ENCODE measurements at places on chromosomes 16 and 17.

DNA sequence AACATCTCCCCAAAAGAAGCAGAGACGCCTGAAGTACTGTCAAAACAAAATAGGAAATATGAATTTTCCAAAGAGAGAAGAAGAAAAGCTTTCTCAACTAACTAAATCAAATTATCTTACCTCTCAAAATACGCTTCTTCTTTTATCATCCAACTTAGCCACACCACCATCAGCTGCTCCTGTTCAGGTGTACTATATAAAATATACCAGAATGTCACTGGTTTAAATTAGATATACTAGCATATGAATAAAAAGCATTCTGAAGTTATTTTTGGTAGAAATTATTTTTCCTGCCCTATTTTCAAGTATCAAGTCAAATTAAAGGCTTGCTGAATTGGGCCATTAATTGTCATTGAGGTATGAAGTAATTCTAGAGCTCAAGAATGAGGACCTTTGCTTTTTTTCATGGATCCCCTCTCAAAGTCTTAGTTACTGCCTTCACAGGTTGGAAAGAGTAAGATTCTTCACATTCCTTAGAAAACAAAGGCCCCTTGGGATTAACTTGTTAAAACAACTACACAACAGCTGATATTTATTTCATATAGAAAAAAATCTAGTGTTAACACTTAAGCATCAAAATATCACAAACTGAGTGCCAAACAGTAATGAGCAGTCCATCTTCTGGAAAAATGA is 30.1 kb downstream of the INTS2 start:
- DNase-seq = no peak

DNA sequence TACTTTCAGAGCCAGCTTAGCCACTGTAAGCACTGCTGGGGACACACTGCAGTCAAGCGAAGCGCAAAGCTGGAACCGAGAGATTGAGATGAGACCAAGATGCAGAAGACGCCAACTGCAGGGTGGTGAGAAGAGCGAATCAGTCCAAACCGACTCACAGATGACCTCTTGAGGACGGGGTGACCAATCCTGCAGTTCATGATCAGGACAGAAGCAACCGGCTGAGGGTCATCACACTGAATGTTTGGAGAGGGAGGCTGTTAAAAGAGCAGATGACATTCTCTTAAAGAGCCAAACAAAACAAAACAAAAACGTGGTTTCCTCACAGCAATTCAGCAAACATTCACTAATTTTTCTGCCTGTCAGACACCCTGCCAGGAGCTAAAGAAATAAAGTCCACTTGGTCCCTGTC is 8.5 kb downstream of the HASPIN start:
- no peak for DNase-seq

GRCh38 chr17:67557921-67558320 is 159.8 kb upstream of the NOL11 start:
- DNase-seq = no peak

DNA sequence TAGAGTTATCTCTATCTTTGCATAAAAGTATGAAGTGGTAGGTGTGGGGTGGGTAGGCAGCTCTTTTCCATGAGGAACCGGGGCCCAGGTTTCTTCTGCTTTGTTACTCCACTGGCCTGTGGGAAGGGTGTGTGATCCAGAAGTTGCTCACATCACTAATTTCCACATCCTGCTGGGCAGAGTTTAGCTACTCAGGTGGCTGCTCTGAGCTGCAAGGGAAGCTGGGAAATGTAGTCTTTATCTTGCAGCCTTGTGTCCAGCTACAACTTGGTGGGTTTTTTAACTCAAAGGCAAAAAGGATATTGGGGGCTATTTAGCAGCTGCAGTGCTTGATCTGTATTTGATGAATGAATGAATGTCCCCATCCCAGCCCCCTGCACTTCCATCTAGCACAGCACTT is 335.3 kb downstream of the SNX29 start:
- DNase-seq = peak; percentile 15

- DNase-seq = no peak
These were observed 19.8 kb upstream of the ADGRG1 start for GRCh38 chr16:57608462-57609113.

DNA sequence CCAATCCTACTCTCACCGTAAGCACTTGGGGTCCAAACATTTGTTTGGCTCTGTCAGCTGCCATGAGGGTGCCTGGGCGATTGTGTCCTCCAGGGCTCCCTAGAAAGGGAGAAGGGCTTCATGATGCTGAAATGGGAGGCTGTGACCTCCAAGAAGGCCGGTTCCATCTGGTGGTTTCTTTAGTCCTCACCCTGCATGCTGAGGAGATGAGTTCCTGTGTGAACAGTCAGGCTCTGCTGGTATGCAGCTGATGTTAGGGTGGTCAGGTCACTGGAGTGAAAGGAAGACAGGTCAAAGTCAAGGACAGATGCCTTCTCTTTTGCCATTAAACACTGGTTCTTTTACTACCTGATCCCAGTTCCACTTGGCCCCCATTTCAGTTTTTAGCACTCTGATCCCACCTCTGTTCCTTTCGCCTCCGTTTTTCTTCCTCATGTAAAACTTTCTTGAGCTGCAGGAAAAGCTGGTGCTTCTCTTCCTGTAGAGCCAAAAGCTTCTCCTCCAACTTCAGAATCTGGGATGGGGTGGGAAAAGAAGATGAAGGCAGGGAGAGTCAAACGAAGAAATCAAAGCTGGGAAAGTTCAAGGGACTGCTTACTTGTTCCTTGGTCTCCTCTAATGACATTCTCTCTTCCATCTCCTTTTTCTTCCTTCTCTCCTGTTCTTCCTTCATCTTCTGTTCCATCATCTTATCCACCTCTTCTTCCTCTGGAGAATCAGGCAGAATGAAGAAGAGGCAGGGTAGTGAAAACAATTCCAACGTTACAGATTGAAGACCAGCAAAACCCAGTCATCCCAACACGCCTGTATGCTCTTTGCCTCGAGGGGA is 1.1 kb downstream of the GPS2 start:
- peak; percentile 57 for DNase-seq

- DNase-seq = peak; percentile 93
These were observed 44.3 kb downstream of the TBC1D16 start for GRCh38 chr17:79991140-79991923.
